HT1080 (cell line): ENCODE measurements at places on chromosomes 7 and 10. TPM values are rescaled to one million over a fixed set of nuclear protein-coding genes. Genes with fewer than 3 reads are reported as not detected.
A peak's percentile ranks its signal among the peaks of the same experiment; 100 is the strongest.

- peak; percentile 10 for DNase-seq
These were observed 1069.1 kb upstream of the AUTS2 start for GRCh38 chr7:68529221-68529620.

TDRD1 gene
- total RNA-seq: not detected in 2 replicates

GRCh38 chr10:80671847-80672246 is 134.1 kb downstream of the SH2D4B start:
- DNase-seq: no peak

DNA sequence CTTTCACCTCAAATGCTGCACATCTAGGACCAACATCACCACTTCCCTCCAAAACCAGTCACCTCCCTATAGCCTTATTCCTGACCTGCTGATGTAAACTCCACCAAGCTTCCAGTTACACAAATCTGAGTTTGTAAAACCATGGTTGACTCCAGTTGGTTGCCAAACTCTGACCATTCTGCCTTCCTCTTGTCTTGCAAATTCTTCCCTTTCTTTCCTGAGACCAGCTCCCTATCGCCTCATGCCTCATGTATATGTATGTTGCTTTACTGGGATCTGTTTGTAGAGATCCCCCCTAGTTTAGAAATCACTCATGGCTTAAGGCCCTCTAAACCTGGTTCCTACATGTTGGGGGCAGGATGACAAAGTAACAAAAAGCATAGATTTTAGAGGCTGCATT is 31.3 kb downstream of the PAX2 start:
- no peak for DNase-seq

GRCh38 chr10:113485736-113486135 is 67.1 kb upstream of the HABP2 start:
- DNase-seq: no peak

PHKG1 gene
- 0.10 and 0.58 TPM in 2 replicates for total RNA-seq

- DNase-seq: peak; percentile 29
These were observed 14.4 kb downstream of the FFAR4 start for GRCh38 chr10:93580828-93581227.

ADAM22 gene
- 5.9 and 7.0 TPM in 2 replicates for total RNA-seq

NOS3 gene
- 71.5 and 94.6 TPM in 2 replicates for total RNA-seq

GPR146 gene
- 1.1 and 1.9 TPM in 2 replicates for total RNA-seq

PPIA gene
- total RNA-seq: 5,336 and 5,878 TPM in 2 replicates

DNA sequence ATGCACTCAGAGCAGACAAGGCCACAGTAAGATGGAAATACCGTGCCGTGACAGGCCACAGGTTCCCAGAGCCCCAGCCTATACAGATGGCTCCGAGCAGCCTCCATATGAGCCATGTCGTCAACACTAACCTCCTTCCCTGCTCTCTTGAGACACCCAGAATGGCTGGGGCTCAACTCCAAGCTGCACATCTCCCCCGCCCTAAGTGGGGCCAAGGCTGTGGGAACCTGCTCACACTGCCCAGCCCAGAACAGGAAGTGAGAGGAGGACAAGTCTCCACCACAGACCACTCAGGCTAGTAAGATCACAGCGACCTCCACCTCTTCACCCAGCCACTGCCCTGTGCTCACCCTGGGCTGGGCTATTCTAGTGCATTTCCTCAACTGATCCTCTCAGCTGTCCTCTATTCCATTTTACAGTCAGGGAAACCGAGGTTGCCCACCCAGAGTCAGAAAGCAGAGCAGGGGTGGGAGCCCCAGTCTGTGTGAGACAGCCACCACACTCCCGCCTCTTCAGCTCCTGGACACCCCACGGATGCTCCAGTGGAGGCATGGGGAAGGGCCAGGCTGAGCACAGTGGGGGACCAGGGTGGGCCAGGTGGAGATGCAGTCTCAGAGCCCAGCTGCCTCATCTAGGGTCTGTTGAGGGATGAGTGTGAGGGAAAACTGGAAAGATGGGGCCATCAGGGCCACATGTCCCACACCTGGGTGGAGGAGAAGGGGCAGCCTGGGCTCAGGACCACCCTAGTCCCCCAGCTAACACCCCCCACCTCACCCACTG is 11.6 kb downstream of the GRID1 start:
- no peak for DNase-seq

LLCFC1 gene
- not detected in 2 replicates for total RNA-seq

- DNase-seq: no peak
These were observed 13.2 kb upstream of the FRMPD2 start for GRCh38 chr10:48287417-48288391.

DNA sequence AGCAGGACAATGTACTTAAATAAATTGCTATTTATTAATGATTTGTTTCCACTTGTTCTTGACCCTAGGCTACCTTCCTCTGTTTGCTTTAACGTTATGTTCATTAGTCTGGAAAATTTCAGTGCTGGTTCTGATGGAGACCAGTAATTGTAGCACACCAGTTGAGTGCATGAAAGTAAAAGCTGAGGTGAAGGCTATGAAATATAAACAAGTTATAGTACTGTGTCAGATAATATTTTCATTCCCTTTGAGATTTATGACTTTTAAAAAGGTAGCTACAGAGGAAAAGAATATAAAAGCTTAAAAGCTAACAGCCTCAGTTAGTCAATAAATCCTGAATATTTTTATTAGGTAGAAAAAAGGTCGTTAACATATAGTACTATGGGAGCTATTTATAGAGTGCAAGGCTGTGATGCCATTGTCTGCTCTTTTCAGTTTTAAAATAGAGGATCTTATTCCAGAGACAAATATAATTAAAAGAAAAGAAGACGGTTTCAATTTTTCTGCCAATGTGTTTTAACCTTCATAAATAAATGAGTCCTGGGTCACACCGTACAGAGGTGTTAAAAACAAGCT is 351.8 kb upstream of the ETV1 start:
- no peak for DNase-seq

DNA sequence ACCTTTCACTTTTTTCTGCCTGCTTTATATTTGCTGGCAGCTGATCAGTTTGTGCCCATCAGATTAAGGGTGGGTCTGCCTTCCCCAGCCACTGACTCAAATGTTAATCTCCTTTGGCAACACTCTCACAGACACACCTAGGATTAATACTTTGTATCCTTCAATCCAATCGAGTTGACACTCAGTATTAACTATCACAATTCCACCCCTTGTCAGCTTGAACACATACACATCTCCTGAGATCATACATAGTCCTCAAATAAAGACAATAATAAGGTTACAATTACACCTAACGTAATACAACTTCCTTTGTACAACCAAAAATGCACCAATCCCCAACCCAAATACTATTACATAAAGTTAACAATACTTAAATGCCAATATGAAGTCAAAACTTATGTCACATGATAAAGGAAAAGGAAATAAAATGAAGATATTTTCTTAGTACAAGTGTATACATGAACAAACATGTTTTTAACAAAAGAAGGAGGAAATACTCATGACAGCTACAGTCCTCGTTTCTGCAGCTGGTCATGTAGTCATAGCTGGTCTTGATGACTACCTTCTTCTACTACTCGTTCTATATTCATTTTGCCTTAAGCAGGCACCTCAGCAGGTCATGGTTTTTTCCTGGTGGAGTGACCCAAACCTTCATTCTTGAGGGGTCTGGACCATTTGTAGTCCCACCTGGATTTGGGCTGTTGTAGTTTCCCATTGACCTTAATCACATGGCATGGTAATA is 96.7 kb upstream of the CABCOCO1 start:
- no peak for DNase-seq

DNA sequence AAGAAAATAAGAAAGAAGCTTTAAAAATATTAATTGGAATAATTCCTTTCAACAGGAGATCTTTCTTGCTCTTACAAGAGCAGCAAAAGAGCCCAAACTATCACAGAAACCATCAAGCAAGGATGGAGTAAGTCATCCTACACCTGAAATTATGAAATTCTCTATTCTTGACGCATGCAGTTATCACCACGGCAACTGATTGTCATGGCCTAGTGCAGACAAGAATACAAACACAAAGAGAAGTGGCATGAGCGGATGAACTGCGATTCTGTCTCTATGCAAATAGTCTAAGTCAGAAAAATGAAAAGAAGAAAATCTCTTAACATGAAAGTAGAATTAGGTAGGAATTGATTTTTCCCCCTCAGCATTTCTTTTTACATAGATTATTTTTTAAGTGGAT is 54.8 kb upstream of the SLC35B4 start:
- no peak for DNase-seq

DNA sequence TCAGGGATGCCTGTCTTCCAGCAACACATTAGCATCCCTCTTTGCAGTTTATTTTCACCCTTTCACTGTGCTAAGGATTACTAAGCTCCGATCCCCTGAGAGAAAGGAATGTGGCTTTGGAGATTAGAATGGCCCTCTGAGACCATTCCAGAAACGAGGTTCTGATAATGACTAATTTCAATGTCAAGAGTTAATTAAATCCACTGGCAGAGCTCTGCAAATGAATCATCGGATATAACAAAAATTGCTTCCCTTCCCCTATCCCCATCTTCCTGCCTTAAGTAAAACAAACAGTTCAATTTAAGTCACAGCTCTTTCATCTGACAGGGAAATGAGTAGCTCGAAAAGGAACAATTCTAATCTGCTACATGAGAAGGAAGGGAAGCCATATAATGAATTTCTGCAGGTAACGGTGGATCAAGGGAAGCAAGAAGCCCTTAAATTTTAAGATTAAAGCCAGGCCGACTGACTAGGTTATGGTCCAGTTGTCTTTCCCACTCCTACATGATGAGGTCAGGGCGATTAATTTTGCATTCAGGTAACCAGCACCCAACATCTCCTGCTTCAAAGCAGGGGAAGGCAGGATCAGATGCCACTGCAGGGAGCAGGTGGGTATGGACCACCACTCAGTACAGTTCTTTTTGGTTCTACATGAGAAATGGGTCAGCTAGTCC is 50.5 kb downstream of the MALSU1 start:
- peak; percentile 96 for DNase-seq

DNA sequence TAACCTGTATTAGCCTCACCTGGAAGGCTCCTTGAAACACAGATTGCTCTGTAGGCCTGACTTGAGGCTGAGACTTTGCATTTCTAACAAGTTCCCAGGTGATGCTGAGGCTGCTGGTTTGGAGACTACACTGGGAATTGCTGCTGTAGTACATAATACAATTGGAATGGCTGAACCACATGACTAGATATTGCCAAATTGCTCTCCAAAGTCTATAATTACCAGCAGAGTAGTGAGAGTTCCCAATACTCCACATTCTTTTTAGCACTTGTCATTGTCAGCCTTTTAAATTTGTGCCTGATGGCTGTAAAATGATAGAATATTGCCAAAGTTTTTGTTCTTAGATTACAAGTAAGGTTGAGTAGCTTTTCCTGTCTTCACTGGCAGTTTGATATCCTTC is 39.9 kb downstream of the PLEKHA8 start:
- peak; percentile 52 for DNase-seq

DNA sequence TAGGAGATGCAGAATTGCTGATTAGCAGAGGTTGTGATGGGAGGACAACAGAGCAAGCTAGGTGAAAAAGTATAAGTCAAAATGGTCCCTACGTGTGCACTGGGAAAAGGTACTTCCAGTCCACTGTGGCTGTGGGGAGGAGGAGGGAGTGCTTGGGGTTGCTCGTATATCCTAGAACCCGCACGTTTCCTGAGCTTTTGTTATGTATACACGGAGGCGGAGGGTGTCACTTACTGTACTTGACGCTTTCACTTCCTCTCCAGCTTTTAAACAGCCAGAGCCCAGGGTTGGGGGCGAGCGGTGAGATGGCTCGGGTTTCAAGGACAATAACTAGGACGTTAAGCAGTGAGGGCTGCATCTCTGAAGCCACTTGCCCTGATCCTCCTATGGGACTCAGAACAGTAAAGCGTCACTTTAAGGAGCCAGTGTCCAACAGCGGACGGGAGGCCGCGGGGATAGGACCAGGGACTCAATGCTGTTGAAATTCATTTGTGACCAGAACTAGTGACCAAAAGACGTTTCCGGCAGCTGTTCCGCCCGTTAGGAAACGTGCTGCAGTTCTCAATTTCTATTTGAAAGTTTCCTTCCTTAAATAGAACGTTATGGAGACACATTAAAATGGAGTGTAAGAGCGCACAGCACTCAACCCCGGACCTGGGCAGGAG is 985 bp upstream of the ETV1 start:
- peak; percentile 73 for DNase-seq

RPA3 gene
- total RNA-seq: 45.0 and 56.6 TPM in 2 replicates

DNA sequence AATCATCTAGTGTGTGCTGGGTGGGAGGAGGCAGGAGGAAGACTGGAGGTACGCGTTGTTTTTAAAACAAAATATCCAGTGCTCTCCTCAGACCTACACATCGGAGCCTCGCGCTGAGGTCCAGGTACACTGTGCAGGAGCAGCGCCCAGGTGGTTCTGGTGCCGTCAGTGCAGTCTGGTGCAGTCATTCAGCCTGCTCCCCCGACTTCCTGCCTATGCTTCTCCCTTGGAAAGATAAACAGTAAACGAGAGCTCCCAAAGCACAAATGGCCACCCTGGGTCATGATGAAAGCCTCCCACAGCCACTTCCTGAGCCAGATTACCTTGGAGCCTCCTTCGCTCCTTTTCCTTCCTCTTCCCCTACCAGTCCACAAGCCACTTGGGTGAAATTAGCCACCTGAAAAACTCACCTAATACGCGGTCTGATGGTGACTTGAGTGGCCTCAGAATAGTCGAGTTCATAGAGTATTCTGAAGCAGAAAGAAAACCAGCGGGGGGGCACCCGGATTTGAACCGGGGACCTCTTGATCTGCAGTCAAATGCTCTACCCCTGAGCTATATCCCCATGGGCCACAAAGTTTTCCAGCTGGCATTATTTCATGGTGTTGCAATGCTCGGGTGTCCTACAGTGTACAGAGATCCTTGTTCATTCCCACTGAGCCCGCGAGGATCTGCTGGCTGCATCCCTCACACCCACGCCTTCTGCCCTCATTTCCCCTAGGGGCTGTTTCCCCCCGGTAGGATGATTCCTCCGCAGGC is 82.5 kb downstream of the ZNF467 start:
- peak; percentile 97 for DNase-seq

PTPRN2 gene
- total RNA-seq: 0.31 TPM in 1 of 2 replicates, not detected in the other
